ENCODE measurements at places on chromosomes 2 and 18.

DNA sequence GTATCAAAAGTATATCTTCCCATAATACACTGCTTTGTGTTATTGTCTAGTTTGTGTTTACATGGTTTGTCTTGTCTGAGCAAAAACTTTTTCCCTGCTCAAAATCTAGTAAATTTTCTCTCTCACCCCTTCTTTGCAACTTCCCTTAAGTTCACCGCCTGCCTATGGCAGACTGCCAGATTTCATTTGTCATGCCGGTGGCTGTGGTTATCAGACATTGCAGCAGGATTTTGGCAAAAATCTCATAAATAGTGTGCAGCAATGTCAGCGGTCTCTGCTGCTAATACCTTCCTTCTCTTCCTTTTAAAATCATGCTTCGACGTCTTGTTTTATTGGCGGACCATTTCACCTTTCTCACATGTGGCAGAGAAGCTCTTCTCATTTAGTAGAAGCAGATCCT lies 45.6 kb upstream of the TMEM178A start:
- no peak for DNase-seq

DNA sequence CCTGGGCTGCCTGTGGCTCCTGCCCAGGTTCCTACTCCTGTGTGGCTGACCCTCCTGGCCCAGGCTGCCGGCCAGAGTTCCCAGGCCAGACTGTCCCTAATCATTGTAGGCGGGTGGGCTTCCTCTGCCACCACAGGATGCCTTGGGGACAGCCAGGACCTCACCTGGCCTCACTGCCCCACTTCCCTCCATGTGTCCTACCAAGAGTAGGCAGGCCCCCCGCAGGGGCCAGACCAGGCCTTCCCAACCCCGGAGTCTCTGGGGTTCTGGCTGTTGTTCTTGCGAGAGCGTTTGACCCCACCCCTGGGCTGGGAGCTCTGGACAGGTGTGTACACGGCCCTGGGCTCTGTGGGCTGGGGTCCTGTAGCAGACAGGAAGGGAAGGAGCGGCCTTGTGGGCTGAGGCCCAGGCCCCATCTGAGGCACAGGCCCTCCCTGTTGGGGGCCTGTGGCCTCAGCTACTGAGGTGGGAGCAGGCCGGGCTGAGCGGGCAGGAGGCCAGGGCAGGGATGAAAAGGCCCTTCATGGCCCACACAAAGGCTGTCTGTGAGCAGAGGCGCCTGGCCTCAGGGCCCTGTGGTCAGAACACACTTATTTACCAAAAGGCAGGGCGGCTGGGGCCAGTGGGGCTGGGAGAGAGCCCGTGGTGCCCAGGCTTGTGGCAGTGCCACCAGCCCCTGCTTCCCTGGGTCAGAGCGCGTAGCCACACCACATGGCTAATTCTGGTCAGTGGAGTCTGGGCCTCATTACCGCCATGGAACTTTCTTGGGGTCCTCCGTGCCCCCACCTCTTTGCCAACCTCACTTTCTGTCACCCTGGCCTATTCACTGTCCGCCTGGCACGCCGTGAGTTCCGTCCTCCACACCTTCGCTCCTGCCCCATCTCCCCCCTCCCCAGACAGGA lies 2.0 kb downstream of the SNORC start:
- peak; percentile 64 for DNase-seq

GRCh38 chr18:79681484-79682387 lies 2.1 kb downstream of the CTDP1 start:
- DNase-seq = no peak

DNA sequence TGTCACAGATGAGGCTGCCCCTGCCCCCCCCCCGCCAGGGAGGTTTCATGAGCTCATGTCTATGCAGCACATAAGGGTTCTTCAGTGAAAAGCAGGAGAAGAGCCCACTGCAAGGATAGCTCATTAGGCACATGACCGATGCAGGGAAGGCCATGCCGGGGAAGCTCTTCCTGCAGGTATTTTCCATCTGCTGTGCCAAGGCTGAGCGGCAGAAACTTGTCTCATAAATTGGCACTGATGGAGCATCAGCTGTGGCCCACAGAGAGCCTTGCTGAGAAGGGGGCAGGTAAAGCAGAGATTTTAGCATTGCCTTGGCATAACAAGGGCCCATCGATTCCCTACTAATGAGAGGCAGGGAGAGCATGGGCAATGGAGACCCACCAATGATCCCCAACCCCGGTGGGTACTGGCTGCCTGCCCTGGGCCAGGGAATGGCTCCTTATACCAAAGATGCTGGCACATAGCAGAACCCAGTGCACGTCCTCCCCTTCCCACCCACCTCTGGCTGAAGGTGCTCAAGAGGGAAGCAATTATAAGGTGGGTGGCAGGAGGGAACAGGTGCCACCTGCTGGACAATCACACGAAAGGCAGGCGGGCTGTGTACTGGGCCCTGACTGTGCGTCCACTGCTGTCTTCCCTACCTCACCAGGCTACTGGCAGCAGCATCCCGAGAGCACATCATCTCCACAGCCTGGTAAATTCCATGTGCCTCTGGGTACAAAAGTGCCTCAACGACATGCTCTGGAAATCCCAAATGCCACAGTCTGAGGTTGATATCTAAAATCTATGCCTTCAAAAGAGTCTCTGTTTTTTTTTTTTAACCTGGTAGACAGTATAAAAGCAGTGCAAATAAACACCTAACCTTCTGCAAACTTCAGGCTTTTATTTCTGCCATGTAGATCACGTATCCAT lies 41.4 kb downstream of the STEAP3 start:
- DNase-seq = no peak

DNA sequence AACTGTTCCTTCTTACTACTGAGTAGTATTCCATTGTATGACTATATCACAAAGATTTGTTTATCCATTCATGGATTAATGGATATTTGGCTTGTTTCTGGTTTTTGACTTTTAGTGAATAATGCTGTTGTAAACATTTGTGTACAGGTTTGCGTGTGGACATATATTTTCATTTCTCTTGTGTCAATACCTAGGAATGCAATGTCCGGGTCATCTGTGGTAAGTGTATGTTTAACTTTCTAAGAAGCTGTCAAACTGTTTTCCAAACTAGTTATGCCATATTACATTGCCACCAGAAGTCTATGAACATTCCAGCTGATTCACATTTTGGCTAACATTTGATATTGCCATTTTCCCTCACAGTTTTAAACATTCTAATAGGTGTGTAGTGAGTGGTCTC lies 29.1 kb upstream of the SLC16A14 start:
- no peak for DNase-seq

DNA sequence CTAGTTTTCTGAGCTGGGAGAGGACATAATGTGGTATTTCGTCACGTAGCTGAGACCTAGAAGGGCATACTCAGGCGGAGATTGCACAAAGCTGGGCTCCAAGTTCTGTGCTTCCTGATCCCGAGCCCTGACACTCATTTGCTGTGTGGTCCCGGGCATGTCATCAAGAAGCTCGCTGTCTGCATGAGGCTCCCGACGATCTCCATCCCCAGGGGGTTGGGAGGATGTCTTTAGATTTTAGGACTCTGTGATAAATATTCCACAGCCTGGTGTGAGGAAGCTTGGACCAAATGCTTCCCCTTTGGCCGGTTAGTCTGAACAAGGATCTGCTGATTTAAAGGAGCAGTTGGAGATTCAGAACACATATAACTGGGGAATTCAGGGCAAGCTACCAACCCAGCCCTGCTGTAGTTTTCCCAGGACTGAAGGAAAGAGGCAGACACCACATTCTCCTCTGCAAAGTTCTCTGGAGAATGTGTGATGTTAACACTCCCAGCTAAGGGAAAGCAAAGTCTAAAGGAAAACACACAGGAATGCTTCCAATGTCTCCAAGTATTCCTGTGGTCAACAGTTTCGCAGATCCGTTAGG lies 2.3 kb downstream of the KCNE4 start:
- peak; percentile 76 for DNase-seq

GRCh38 chr2:240426845-240427721 lies 8.4 kb upstream of the GPC1 start:
- DNase-seq = no peak

- no peak for DNase-seq
Observed at GRCh38 chr2:1550658-1551316, 137.5 kb downstream of the TPO start.

DNA sequence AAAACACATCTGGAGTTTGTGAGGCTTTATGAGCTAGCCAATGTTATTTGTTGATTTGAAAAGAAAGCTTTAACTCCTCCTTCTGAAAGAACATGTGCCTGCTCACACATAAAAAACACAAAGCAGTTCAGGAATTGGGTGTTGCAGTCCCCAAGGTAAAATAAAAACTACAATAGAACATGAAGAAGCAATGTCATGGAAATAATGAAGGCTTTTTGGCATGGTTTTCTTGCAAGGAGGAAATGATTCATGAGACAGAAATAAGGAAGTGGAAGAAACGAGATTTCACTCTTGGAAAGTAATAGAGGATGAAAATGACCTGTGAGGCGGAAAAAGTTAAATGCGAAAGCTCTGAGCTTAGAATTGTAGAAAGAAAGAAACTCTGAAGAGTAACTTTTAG lies 81.1 kb downstream of the TRIB2 start:
- DNase-seq = no peak

DNA sequence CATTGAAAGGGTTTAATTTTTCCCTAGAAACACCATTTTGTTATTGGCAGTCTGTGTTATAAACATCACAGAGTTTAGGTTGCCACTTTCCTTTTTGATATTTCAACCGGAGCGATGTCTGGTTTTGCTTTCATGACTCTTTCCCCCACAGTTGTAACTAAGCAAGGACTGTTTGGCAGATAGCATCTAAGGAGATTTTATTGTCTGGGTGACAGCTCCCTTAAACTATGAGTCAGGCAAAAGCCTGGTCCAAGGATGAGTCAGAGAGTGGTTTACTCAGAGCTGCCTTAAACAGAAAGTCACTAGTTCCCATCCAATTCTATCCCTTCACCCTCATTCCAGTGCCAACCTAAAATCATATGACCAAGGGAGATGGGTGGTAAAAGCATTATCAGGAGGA lies 341.6 kb upstream of the VWC2L start:
- no peak for DNase-seq

DNA sequence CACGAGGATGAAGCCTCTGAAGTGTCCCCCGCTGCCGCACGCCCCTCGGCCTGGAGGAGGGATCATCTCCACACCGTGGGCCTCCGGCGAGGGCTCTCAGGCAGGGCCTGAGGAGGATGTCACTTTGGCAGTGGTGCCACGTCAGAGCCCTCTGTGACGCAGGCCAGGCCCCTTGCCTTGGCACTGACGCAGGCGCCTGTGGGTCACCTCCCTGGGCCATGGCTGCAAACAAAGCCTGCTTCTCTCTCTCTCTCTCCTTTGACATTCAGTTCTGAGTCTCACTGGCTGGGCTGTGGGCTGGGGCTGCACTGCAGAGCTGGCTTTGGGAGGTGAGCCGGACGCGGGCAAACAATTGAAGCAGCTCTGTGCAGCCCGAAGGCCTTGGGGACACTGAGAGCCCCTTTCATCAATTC lies 273.7 kb downstream of the TWIST2 start:
- no peak for DNase-seq

GRCh38 chr2:199704358-199705238 lies 146.4 kb downstream of the FTCDNL1 start:
- no peak for DNase-seq
